Lower lobe of right lung (tissue), 2 donors: ENCODE measurements at places on chromosomes 13 and 19. TPM values are rescaled to one million over a fixed set of nuclear protein-coding genes. Genes with fewer than 3 reads are reported as not detected.

- DNase-seq = no peak
Observed at GRCh38 chr19:38815059-38816001, 2.6 kb upstream of the LGALS4 start.

DNA sequence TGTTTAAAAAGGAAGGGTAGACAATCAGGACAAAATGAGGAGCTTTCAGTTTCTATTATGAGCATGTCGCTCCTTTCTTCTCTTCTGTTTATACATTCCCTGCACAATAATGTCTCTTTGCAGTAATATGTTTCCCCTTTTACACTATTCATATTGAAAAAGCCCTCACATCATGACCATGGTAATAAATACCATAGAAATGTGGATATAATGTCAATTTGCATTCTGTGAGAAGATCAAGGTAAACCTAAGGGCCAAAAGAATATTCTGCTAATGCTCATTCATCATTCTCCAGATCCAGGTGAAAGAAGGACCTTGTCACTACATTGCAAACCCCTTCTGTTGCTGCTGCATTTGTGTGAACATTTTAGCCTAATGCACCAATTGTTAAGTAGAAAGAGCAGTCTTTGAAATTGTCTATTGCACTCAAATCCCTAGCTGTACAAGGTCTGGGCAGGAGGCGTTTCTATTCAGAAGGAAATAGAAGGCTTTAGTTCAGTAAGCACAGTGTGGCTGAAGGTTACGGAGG, 117.6 kb upstream of the SOX21 start:
- DNase-seq = no peak

DNA sequence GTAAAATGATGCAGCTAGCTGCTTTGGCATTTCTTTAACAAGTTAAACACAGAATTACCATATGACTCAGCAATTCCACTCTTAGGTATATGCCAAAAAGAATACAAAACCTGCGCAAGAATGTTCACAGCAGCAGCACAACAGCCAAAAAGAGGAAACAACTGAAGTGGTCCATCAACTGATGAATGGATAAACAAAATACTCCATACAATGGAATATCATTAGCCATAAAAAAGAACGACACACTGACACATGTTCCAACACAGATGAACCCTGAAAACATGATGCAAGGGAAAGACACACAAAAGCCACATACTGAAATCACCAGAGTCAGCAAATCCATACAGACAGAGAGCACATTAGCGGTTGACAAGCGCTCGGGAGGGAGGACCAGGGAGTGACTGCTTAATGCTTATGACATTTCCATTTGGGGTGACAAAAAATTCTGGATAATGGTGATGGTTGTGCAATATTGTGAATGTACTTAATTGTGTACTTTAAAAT, 3.0 kb downstream of the PCID2 start:
- no peak for DNase-seq

GRCh38 chr19:56271151-56271550, 1.4 kb upstream of the EDDM13 start:
- DNase-seq = no peak

DNA sequence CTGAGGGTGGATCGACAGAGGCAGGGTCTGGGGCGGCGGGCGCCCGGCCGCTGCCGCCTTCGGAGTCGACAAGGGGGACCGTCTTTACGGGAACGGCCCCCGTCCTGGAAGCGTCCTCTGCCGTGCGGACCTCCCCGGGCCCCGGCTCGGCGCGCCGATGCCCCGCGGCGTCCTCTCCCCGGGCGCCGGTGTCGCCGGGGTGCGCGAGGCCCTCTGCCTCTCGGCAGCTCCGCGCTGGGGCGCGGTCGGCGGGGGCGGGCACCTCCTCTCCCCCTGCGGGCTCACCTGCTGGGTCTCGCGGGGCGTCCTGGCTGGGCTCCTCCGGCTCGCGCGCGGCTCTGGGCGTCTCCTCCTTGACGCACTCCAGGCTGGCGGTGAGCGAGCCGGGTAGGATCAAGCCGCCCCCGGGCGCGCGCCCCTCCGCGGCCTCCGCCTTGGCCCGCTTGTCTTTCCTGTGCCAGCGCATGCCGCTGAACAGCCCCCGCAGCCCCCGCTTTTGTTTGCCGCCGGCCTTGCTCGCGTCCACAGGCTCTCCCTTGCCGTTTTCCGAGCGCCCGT, 1.5 kb downstream of the AMER2 start:
- no peak for DNase-seq

DNA sequence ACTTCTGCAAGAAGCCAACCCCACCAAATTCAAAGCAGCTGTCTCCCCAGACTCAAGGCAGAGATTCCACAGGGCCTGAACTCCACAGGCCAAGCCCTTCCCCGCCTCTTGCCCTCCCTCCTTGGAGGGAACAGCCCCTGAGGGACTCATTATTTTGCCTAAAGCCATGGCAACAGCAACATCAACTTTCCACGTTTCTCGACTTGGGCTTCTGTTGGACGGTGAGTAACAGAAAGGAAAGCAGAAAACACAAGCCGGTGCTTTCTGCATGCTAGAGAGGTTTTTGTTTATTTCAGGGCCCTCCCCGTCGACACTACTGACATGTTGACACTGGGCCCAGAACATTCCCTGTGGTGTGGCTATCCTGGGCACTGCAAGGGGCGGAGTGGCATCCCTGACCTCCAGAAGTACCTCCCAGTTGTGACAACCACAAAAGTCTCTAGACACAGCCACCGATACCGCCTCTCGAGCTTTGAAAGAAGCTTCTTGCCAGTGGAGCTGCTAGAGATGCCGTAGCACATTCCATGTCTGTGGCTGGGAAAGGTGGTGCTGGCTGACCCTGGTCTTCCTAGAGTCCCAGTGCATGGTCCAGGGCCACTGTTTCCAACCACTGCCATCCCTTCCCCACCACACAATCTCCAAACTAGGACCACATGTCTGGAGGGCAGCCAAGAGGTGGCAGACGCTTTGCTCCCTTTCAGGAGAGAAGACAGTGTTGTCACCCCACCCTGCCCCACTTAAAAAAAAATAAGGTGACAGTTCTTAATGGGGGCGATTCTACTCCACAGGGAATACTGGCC, 12.8 kb downstream of the CAPS start:
- DNase-seq = no peak

GRCh38 chr19:5987077-5987818, 9.3 kb upstream of the RANBP3 start:
- DNase-seq = peak; percentile 75

DNA sequence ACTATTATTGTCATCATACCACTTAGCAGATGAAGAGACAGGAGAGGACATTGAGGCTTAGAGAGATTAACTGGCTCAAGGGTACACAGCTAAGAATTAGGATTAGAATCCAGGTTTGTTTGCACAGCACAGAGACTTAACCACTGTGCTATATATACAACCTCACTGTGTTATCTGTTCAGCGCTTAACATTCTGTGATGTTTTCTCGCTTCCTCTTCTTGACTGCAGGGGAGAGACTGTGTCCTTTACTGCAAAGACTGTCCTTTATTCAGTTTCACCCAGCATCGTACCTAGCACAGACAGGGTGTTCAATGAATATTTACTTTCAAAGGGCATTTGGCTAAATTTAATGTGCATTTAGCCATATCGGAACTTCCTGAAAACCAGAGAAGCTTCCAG, 54.9 kb upstream of the PCDH8 start:
- DNase-seq = no peak

- DNase-seq = no peak
Observed at GRCh38 chr13:28055357-28055756, 45.0 kb downstream of the FLT3 start.

GRCh38 chr13:99003851-99004471, 26.1 kb upstream of the DOCK9 start:
- DNase-seq = no peak

DNA sequence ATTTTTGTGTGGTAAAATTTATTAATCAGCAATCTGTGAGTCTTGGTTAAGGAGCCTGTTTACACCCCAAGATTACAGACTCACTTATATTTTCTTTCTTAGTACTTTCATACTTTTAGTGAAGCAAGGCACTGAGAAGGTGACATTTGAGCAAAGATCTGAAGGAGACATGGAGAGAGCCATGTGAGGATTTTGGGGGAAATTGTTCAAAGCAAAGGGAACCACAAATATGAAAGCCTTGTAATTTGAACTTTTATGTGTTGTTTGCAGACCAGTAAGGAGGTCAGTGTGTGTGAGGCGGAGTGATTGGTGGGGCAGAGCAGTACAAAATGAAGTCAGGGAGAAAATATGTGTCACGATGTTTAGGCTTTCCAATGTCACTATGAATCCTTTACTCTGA, 140.7 kb upstream of the KLF12 start:
- DNase-seq = no peak

- no peak for DNase-seq
Observed at GRCh38 chr13:59447846-59448620, 715.7 kb downstream of the DIAPH3 start.

- no peak for DNase-seq
Observed at GRCh38 chr13:50104493-50104892, 89.2 kb downstream of the KCNRG start.

DNA sequence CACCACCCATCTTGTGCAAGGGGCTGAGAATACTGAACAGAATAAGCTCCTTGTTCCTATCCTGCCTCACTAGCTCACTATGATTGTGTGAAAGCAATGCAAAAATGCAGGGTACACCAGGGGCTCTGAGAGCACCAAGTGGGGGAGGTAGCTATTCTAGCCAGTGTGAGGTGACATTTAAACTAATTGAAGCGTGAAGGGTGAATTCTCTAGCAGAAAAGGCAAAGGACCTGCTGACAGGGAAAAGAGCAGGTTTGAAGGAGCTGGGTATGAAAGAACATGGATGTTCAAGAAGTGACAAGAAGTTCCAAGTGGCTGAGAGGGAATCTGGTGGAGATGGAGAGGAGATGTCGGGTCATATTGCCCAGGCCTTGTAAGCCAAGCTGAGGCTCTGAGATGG, 64.2 kb downstream of the SIAH3 start:
- DNase-seq = no peak

DNA sequence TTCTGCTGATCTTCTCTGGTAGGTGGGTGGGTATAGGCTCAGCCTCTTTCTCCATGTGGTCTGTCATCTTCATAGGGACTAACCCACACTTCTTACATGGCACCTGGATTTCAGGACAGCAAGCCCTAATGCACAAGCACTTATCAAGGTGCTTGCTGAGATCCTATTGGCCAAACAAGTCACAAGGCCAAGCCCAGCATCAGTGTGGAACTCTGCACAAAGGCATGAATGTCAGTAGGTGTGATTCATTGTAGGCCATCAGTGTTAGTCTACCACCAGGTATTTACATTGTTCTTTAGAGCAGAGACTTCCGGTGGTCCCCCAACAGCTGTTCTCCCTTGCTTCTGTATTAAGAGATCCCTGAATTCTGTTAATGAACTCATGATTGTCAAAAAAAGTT, 8.3 kb upstream of the RB1 start:
- no peak for DNase-seq

DNA sequence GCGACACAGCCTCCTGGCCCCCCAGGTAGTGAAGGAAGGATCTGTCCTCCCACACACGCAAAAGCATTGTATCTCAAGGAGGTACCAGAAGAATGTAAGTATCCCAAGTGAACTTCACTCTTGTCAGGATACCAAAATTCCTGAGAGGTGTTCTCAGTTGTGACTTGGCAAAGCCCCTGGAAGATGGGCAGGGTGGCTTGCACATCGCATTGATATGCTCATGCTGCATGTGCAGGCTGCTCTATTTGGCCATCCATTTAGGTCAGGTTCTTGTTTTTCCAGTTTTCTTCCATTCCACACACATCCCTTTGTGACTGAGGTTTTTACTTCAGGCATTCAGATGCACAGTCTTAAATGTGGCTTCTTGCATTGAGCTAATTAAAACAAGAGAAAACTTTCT, 382.8 kb downstream of the FOXO1 start:
- no peak for DNase-seq

- peak; percentile 30 for DNase-seq
Observed at GRCh38 chr19:7983995-7984837, 21.2 kb downstream of the ELAVL1 start.

- DNase-seq = no peak
Observed at GRCh38 chr13:49113526-49114286, 106.4 kb upstream of the MLNR start.

GRCh38 chr13:87656306-87656705, 14.9 kb upstream of the SLITRK5 start:
- no peak for DNase-seq

DNA sequence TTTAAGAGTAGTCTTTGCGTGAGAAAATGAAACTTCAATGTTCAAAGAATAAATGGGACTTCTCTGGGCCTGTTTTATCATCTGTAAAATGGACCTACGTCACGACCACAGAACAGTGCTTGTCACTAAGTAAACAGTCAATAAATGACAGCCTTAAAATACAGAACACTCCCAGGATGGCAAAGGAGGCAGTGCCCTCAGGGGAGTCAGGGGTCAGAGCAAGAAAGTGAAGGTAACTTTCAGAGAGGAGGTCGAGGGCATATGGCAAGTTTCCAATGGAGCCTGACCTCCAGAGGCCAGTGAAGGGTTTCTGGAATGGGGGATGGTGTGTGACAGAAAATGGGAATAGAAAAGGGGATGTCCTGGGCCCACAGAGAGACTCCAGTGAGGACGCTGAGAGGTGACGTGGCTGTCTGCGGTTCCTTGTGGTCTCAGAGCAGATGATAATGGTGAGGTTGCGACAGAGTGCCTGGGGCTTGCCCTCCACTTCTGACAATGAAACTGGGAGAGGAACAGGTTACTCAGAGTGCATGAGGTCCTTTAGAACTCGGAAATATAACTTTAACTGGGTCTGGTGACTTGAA, 91.8 kb downstream of the UBL3 start:
- DNase-seq = peak; percentile 87

DNA sequence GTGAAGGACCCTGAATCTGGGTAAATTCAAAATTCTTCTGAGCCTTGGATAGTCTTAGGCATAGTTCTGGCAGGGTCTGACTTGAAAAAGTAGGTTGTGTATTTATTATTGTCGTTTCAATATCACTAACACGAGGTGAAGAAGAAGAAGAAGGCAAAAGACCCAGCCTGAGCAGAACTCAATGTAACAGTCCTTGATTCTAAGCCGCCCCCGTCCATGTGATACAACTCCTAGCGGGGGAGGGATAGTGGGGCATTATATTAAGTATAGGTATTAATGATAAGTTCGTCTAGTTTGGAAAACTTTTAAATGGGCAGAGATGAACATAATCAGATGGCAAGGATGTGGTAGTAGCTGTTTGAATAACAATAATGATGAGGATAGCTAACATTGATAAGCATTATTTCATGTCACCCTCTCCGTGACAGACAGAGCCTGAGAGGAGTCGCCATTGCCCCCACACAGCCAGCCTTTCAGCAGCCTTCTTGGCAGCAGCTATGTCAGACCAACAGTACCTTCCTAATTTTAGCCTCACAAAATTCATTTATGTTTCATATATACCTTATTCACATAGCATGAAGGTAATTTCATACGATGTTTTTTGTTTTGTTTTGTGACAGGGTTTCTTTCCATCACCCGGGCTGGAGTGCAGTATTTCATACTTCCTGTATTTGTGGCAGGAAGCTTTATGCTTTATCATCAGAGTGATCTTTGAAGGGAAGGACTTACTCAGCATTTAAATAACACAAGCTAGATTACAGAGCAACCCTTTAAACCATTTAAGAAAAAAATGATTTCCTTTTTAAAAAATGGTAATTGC, 64.4 kb upstream of the NPAS1 start:
- no peak for DNase-seq

- peak; percentile 71 for DNase-seq
Observed at GRCh38 chr19:43798546-43799409, 3.5 kb downstream of the LYPD5 start.

GRCh38 chr19:3893509-3894179, 13.2 kb downstream of the ATCAY start:
- no peak for DNase-seq

The IFI30 gene
- 682 TPM for total RNA-seq

The NLRP9 gene
- not detected for total RNA-seq

The TEKTIP1 gene
- 2.2 TPM for total RNA-seq

The CLEC17A gene
- not detected for total RNA-seq

The ZNF296 gene
- total RNA-seq = 1.7 TPM

The OVOL3 gene
- total RNA-seq = not detected
